ENCODE measurements at places on chromosomes 2 and 18.
A peak's percentile ranks its signal among the peaks of the same experiment; 100 is the strongest.

GRCh38 chr2:51165534-51166260 is 133.8 kb upstream of the NRXN1 start:
- no peak for DNase-seq

GRCh38 chr2:200121931-200122330 is 166.5 kb downstream of the MAIP1 start:
- no peak for DNase-seq

- DNase-seq: peak; percentile 16
Observed at GRCh38 chr2:61793389-61793836, 60.4 kb downstream of the FAM161A start.

DNA sequence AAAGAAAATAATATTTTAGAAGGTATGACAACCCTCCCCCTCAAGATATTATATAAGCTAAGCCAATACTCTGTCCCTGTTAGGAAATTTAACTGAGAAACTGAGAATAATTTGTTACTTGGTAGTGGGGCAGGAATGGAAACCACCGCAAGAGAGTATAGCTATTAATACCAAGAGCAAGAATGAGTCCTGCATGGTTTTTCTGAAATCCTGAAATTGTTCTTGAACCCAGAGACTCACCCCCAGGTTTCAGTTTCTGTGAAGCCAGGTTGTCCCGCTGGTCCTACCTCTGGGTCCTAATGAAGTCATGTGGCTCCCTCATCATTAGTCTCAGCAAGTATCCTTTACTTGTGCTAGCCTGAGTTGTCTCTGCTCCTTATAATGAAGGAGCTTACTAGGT is 671.0 kb upstream of the ACVR2A start:
- no peak for DNase-seq

DNA sequence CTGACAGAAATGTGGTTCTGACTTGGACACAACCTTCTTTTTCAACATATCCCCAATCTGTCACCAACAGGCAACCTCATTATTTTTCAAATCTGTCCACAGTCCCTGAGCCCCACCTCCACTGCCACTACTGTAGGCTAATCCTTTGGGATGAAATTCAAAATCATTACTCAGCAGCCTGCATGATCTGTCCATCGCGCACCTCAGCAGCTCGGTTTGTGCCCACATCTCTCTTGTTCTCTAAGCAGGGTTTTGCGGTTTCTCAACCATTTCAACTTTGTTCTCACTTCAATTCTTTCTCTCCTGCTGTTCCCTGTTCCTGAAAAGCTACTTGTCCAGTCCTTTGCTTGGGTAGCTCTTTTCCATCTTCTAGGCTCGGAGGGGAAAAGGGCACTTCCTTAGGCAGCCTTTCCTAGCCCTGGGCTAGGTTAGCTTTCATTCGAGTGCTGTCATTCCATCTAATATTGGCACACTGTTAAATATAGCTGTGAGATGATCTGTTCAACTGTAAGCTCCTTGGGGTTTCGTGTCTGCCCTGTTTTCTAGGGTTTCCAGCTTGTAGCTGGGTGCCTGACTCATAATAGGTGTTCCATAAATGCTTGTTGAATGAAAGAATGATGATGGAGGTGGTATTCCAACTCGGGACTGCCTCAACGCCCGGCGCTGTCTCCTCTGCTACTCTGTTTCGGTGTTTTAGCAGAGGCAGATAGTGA is 653 bp upstream of the ANKAR start:
- DNase-seq: no peak

DNA sequence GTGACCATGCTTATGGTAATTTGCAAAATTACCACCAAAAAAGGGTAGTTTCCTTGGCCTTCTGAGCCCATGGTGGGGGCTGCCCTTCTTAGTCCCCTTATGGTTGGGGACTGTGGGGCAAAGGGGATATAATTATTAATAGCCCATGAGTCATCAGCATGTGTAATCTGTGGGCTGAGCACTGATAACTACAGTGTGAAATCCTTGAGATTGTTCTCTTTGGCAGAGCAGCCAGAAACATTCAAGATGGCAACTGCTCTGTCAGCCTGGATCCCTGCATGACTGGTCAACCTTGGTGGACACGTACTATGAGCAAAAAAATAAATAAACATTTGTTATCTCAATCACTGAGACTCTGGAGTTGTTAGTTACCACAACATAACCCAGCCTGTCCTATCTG is 61.3 kb downstream of the MGAT4A start:
- no peak for DNase-seq

- no peak for DNase-seq
Observed at GRCh38 chr2:206875701-206876100, 63.6 kb upstream of the CPO start.

DNA sequence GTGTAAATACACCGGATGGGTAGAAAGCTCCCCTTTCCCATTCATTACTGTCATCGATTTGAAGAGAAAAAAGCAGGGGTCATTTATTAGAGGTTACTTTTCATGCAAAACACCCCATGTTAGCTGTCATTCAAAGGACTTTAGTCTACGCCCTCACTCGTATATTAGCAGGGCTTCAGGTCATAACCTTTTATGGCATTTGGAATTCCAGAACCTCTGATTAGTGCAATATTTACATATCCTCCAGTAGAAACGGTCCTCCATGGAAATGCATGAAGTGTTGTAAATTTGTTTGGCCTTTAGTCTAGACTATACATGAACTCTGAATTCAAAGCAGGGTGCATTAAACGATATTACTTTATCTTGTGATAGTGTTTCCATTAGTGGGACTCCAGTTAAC is 180.5 kb downstream of the ZNF516 start:
- no peak for DNase-seq

DNA sequence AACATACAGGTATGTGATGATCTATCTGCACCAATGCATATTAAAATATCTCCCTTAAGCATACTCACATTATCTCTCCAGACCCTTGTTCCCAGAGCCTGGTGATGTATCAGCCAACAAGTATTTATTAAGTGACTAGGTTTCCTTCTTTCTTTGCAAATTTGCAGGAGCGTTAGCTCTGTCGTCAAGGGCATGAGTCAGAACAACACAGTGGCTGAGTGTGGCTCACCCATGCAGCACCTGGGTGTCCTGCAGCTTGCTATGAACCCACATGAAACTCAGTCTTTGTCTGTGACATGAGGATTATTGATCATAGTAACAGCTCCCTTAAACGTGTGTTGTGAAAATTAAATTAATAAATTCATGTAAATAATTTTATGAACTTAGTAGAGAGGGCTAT is 96.6 kb downstream of the PIEZO2 start:
- DNase-seq: no peak

GRCh38 chr2:105114551-105114950 is 76.7 kb downstream of the MRPS9 start:
- DNase-seq: peak; percentile 32

DNA sequence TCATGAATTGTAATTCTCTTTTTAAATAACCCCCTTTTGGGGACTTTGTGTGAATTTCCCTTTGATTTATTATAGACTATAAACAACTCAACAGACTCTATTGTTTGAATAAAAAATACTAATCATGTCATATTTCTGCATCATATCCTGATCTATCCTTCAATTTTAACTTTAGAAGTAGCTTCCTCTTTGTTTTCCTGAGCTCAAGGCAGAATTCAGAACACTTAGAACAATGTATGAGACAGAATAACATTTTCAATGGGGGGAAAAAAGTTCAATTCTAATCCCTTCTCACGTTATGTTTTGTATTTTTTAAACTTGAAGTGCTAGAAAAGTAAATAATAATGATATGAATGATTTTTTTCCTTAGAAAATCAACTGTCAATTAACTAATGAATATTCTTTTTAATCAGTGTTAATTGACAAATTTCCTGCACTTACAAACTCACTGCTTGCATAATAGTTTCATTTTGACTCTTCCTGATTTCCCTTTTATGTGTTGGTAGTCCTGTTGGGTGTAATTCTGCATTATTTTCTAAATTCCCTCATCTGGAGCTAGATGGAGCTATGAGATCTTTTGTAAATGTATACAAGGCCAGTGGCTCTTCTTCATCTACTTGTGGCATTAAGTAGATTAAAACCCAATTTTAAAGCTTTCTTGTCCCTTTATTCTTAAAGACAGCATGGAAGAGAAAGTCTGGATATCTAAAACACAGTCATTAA is 326.1 kb downstream of the PARD3B start:
- DNase-seq: peak; percentile 26

DNA sequence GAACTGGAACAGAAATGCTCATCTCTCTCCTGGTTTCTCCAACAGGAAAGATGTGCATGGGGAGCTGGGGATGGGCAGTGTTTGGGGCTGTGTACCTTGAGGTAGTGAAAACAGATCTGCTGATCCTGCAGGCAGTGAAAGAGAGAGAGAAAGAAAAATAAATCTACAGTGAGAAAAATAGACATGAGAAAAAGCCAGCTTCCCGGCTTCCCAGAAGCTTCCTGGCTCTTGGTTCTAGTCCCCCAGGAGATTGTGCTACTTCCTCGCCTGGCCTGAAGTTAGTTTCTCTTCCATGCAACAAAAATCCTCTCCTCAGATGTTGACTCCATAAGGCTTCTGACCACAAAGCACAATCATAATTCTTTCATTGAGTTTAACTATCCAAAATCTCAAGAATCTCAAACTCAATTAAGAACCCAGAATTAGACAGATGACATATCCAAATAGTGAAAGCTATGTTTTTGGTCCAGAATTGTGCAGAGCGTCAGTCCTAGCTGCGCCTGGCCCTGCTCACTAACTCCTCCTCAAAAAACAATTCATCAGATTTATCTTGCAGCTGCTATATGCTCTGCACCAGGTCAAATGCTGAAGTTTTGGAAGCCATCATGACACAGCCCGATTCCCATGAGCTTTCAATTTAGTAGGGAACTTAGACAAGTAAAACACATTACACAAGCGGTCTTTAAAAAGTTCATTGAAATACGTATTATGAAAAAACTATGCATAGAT is 20.1 kb upstream of the NAB1 start:
- no peak for DNase-seq

- no peak for DNase-seq
Observed at GRCh38 chr2:128442053-128442751, 123.5 kb upstream of the HS6ST1 start.

DNA sequence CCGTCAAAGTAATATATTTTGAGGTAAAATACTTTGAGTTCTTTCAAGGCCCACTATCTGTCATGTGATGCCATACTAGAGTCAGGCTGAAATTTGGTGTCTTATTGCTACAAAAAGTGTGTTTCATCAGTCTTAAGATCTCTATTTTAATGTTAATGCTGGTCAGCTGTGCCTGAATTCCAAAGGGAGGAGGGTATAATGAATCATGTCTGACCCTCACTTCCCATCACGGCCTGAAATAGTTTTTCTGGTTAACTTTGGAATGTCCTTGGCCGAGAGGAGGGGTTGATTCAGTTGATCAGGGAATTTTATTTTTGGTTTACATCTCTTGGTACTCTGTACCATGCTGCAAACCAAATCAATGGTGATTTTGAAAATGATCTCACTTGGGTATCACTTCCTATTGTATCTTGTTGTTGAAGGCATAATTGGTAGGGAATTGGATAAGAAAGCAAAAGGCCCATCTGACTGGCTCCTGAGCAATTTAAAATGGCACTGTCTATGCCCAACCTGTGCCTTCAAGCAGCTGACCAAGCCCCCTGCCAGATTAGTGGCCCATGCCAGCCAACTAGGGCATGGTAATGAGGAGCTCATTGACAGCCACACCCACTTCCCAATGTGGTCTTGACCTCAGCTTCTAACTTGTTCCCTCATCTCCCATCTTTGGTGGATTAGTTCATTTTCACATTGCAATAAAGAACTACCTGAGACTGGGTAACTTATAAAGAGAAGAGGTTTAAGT is 6.1 kb upstream of the SLC35F5 start:
- DNase-seq: peak; percentile 69

GRCh38 chr2:177328056-177328455 is 63.5 kb upstream of the NFE2L2 start:
- no peak for DNase-seq

- no peak for DNase-seq
Observed at GRCh38 chr2:85828725-85829124, 60.1 kb downstream of the ST3GAL5 start.

DNA sequence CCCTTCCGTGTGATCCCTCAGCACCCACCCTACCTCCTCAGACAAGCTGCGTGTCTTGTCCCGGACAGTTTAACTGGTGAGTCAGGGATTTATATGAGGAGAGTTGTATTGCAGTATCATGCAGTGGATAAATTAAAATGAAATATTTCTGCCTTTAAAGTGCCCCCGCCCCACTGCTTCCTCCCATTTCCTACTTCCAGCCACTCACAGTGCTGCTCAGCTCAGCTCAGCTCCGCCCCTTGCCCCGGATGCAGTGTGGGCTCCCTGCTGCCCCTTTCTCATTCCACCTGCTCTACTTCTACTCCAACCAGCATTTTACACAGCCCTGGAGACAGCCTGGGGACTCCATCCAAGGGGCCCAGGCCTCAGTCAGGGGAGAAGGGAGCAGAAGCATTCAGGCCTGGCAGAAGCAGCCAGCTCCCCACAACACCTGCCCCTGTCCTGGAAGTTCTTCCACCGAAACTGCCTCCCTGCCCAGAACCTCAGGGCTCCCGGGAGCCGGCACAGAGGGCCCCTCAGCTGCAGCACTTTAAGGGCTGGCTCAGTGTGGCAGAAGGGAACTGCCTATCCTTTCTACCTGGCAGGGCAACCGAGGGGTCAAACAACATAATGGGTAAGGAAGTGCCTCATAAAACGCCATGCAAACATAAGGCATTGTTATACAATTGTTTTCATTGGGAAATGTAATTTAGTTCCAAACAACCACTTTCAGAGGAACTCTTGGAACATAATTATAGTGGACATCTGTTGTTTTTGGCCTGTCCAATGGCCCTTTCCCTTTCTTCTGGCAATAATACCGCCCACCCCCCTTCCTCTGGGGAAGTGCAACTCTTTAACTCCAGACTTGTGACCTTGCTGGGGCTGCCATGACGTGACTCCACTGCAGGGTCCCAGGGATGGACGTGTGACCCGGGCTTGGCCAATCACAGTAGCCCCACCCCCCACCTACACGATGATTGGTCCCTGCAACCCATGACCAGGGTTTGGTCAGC is 102.3 kb downstream of the LIPG start:
- DNase-seq: no peak

GRCh38 chr18:49948975-49949374 is 135.6 kb upstream of the ACAA2 start:
- DNase-seq: no peak

Data from GM04504 (cell line).